ENCODE measurements at places on chromosomes 16 and 17.

DNA sequence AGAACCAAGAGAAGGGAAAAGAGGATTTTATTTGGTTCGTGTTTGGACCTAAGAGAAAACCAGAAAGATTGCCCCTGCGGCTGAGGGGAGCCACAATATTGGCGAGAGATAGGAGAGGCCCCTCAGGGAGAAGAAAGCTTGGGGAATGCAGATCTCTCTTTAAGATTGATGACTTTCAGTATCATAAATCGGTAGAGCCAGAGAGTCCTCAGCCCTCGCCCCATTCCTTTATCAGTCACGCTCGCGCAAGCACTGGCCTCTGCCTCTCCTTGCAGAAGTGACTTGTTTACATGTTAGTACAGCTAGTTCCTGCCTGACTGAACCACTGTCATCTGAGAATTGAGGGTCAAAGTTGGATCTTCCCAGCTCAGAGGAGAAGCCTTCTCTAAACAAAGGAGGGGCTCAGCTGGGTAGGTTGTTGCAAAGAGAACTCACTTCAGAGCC is 21.5 kb upstream of the KRT19 start:
- no peak for DNase-seq

DNA sequence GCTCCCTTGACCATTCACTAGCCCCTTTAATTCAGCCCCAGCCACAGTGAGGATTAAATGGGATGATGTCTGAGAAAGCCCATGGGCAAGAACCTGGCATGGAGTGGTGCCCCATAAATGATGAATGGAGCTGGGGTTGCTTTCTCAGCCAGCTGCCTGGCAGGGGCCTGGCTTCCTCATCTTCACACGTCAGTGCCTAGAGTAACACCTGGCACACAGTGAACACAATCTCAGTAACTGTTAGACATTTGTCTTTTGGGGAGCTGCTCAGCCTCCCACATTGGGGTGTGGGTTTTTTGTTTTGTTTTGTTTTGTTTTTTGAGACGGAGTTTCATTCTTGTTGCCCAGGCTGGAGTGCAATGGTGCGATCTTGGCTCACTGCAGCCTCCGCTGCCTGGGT is 47.5 kb upstream of the MEOX1 start:
- no peak for DNase-seq

- no peak for DNase-seq
Observed at GRCh38 chr16:89050119-89050867, 43.4 kb upstream of the ACSF3 start.

GRCh38 chr16:27505297-27506236 is 44.1 kb downstream of the GTF3C1 start:
- no peak for DNase-seq

DNA sequence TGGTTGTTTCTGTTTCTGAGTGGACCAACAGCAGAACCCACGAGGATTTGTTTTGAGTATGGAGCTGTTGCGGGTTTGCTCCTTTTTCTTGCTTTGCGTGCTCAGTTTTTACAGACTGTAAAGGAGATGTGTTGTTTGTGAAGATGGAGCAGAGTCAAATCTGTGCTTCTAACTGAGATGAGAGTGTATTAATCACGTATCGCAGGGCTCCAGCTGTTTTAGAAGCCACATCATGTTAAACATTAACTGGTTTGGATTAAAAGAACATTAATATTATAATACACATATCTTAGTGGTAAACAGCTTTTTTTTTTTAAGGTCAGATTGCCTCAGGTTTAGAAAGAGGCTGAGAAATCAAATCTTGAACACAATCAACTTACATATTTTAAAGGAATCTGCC is 69.4 kb downstream of the YPEL2 start:
- DNase-seq = no peak

GRCh38 chr17:7249830-7250229 is 1.7 kb downstream of the CTDNEP1 start:
- DNase-seq = no peak
